ENCODE measurements at places on chromosomes 12 and 14.

DNA sequence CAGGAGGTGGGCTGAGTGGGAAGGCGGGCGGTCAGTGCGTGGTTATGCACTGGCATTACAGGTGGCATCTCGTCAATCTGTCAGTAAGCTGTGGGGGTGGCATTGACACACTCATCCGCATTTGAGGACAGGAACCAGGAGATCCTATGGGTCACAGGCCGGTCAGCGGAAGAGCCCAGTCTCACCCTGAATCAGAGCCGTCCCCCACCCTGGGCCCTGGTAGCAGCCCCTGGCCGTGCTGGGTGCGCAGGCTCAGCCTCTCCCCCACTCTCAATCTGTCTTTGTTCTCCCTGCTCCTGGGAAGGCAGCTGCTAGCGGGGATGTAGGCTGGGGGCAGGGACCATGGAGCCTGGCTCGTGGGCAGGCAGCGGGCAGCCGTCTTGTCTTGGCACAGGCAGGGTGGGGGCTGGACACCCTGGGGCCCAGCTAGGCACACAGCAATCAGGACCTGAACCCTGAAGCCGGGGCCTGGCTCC, 5.1 kb downstream of the INF2 start:
- no peak for DNase-seq

GRCh38 chr14:56809270-56810146, 771 bp downstream of the OTX2 start:
- DNase-seq: no peak

GRCh38 chr14:76834241-76834661, 8.0 kb downstream of the LRRC74A start:
- no peak for DNase-seq

DNA sequence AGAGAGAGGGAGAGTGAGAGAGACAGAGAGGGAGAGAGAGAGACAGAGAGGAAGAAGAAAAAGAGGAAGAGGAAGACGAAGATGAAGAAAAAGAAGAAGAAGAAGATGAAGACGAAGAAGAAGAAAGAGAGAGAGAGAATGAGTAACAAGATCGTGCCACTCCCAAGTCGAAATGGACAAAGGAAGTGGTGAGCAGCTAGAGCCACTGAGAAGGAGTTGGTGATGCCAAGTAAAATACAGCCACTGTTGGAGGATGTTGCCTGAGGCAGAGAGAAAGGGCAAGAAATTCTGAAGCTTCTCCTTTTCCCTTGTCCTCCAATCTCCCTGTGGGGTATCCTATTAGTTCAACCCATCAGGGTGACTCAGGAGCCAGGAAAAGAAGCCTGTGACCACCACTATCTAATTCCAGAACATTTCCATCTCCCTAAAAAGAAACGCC, 12.5 kb upstream of the ANAPC5 start:
- DNase-seq: no peak

DNA sequence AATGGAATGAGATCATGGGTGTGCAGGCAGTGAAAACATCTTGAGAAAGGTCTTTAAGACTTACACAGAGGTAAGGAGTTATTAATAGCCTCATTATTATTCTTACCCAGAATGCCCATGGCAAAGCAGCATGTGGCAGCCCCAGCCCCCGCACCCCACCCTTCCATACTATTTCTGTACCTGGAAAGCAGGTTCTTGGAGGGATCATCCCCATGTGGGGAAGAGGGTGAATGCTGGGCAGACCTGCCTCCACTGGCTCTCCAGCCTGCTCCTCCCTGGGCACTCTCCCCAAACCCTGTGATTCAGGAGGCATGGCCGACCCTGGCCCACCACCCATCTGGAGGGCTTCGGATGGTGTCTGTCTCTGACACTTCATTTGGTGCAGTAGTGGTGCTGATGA, 28.3 kb downstream of the NPC2 start:
- no peak for DNase-seq

Data from activated naive CD4-positive, alpha-beta T cell treated with Interleukin-2 at 50 U/mL for 16 hours (primary cell).